ENCODE measurements at places on chromosomes 5 and 9. TPM values are rescaled to one million over a fixed set of nuclear protein-coding genes. Genes with fewer than 3 reads are reported as not detected.

- no peak for DNase-seq
Observed at GRCh38 chr5:95382801-95383200, 8.4 kb upstream of the FAM81B start.

DNA sequence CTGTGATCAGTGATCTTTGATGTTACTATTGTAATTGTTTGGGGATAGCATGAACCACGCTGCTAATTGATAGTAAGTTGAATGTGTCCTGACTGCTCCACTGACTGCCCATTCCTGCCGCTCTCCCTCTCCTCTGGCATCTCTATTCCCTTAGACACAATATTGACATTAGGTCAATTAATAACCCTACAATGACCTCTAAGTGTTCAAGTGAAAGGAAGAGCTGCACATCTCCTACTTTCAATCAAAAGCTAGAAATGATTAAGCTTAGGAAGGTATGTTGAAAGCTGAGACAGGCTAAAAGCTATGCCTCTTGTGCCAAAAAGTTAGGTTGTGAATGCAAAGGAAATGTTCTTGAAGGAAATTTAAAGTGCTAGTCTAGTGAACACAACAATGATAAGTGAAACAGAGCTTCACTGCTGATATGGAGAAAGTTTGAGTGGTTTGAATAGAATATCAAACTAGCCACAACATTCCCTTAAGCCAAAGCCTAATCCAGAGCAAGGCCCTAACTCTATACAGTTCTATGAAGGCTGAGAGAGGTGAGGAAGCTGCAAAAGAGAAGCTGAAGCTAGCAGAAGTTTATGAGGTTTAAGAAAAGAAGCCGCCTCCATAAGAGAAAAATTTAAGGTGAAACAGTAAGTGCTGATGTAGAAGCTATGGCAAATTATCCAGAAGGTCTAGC lies 12.9 kb downstream of the CLINT1 start:
- DNase-seq, result no peak

GRCh38 chr9:79325501-79325900 lies 246.3 kb upstream of the TLE4 start:
- DNase-seq, result no peak

GRCh38 chr9:88173378-88173999 lies 35.2 kb upstream of the SPATA31C2 start:
- DNase-seq, result peak; percentile 86

DNA sequence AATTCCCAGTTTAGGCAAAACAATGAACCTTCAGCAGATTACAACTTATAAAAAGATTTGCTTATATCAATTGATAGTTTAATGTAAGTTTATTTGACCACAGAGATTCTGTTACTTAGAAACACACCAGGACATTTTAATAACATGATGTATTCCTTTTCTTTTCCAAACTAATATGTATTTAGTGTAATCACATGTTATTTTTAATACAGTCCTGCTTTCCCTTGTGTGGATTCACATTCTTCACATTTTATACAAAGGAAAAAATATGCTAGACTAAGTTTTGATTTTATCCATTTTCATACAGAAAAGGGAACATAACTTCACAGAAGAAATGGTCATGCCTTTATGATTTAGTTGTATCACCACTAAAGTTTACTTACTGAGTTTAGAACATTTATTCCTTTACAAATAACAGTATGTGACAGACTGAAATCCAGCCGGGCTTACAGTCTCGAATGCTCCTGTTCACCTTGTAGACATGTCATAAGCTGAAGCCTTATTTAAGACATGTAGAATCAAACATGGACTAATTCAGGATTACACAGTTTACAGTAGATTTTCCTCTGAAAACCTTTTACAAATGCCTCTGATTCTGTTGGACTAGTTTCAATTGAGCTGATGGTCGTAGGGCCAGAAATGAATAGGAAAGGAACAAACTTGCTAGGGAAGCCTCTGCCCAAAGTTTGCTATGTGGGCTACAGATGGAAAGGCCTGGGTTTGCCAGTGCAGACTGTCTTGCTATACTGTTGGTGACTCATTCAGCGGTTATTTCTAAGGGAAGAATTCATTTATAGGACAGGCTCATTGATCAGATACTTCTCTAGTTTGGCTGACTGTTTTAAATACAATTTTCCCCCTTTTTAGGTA lies 6.6 kb upstream of the ASPN start:
- DNase-seq, result no peak

DNA sequence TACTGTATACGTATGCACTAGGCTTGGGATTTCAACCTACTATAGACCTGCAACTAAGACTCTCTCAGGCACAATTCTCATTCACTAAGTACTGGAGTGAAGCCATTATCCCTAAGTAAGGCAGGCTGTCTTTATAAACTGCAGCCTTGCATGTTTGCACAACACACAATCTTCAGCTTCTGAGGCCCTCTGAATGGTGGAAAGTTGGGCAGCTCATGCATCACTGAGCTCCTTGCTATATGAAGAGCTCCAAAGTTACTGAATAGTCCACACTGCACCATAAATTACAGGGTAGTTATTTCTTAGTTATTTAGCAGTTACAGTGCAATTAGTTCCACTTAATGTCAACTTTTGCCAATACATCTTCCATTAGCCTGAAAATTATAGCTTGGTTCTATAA lies 384.6 kb downstream of the BRINP1 start:
- no peak for DNase-seq

DNA sequence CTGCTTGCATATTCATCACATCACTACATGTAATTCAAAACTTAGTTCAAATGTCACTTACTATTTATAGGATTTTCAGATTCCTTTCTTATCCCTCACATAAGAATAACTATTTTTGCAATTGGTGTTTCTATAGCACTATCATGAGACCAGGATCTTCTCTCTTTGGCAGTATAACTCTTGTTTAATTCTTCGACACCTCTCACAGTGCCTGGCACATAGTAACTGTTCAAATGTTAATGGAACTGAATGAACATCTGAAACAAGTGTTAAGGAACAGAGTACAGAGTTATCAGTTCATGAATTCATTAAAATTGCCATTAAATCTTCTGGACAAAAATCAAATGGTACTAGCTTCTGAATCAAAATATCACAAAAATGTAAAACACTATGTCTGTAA lies 40.0 kb downstream of the FBXL17 start:
- DNase-seq, result no peak

DNA sequence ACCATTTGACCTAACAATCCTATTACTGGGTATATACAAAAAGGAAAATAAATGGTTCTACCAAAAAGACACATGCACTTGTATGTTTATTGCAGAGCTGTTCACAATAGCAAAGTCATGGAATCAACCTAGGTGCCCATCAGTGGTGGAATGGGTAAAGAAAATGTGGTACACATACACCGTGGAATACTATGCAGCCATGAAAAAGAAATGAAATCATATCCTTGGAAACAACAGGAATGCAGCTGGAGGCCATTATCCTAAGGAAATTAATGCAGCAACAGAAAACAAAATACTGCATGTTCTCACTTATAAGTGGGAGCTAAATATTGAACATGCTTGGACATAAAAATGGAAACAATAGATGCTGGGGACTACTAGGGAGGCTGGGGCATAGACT lies 534.1 kb upstream of the SGCD start:
- DNase-seq, result no peak

GRCh38 chr9:12777121-12778022 lies 2.6 kb downstream of the LURAP1L start:
- no peak for DNase-seq

GRCh38 chr9:91465420-91465819 lies 41.8 kb upstream of the NFIL3 start:
- no peak for DNase-seq

GRCh38 chr5:77086368-77086688 lies 757 bp downstream of the ZBED3 start:
- DNase-seq, result no peak

DNA sequence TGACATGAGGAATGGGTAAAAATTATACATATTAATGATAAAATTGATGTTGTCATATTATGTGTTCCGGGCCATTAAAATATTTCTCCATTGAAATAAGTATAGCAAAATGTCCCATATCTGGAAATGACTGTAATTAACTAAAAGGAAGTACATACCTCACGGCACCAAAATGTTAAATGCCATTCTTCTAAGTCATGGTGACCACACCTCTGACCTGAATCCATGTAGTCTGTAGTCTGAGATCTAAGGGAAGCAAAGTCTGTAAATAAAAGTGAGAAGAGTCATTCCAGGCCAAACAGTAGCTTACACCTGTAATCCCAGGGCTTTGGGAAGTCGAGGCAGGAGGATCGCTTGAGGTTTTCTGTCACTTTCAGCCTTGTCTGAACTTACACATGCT lies 8.7 kb upstream of the GDA start:
- no peak for DNase-seq

GRCh38 chr5:140221697-140222223 lies 46.8 kb downstream of the CYSTM1 start:
- DNase-seq, result no peak

DNA sequence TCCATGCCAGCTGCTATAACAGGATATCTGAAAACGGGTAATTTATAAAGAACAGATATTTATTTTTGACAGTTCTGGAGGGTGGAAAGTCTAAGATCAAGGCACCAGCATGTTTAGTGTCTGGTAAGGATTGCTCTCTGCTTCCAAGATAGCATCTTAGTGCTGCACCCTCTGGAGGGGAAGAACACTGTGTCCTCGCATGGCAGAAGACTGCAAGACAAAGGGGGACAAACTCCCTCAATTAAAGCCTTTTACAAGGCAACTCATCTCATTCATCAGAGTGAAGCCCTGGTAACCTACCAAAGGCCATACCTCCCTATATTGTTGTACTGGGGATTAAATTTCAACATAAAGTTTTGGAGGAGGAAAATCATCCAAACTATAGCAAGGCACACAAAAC lies 298.9 kb upstream of the EDIL3 start:
- DNase-seq, result no peak

GRCh38 chr5:139050432-139050831 lies 147.7 kb downstream of the SIL1 start:
- no peak for DNase-seq

DNA sequence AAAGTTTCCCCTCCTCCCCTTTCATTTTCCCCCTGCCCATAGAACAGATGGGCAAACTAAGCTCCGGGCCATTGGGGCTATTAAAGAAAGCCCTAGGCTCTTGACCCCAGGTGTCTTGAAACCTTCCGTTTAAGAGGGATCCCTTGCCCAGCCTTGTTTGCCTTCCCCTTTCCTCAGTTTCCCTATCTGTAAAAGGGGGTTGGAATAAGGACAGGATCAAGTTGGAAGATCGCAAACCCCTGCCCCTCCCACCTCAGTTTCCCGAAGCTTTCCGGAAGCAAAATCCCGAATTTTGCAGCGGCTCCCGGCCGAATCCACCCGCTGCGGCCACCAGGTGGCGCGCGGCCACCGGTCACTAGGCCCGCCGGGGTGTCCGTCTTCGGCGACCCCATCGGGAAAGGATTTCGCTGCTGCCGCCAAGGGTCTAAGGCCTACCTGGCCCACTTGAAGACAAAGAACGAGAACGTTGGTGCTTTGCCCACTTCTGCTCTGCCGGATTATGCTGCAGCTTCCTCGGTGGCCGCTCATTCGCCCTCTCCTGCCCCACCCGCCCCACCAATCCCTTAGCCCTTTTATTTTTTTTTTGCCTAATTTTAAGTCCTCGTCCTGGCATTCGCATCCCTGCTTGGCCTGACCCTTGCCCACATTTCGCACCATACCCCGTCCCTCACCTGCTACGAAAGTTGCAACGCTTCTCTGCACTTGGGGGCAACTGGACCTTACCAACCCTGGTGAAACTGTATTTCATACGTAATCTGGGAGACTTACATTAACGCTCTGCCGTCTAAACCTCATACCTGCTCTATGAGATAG lies 962 bp upstream of the NR6A1 start:
- peak; percentile 95 for DNase-seq

- DNase-seq, result no peak
Observed at GRCh38 chr9:69323861-69324260, 1.2 kb upstream of the ENTREP1 start.

GRCh38 chr5:39009280-39009679 lies 64.9 kb downstream of the RICTOR start:
- no peak for DNase-seq

GRCh38 chr9:99980598-99980997 lies 74.1 kb downstream of the STX17 start:
- DNase-seq, result no peak

GRCh38 chr9:127018935-127019334 lies 103.5 kb downstream of the ANGPTL2 start:
- no peak for DNase-seq

- no peak for DNase-seq
Observed at GRCh38 chr9:35273591-35273990, 111.8 kb downstream of the UNC13B start.

DNA sequence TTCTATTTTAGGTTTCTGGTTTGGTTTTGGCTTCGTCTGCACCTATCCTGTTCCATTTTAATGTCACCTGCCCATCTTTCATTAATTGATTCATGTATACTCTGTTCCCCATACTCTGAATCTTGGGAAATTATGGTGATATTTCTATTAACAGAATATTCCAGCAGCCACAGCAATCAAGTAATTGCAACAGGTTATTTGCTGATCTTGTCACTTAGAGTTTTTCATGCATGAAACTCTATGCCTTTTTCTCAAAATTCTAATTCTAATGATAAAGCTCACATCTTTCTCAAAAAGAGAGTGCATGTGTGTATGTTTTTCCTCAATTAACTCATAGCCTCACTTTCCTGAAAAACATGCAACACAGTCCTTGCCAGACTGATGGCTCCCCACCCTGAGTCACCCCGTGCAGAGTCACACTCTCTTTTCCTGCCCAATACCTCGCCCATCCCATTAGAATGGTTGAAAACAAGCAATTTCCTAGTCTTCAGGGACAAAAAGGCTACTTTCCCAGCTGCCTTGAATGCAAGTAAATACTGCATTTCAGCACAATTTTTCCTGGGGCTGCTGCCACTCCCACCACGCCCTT lies 15.6 kb downstream of the GFRA3 start:
- DNase-seq, result no peak

GRCh38 chr9:21141427-21141882 lies at the start of gene IFNW1:
Gene IFNW1 (minus strand): TSS chr9:21141832. CDS start chr9:21141570, 262 bp downstream.
- peak; percentile 58 for DNase-seq

DNA sequence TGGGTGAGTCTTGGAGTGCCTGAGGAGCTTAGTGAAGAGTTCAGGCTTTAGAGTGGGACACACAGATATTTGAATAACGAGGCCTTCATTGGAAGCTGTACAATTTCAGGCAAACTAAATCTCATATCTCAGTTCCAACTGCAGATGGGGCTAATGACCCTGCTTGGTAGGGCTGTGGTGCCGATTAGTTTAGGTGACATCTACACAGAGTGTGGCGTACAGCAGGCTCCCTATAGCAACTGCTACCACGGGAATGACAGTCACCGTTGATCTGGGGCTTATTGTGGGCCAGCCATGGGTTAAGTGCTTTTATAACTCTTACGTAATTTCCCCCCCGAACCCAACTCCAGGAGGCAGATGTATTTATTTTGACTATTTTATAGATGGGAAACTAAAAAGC lies 70.8 kb downstream of the FAT2 start:
- no peak for DNase-seq

- no peak for DNase-seq
Observed at GRCh38 chr5:21701317-21701716, 1151.8 kb downstream of the CDH12 start.

- DNase-seq, result no peak
Observed at GRCh38 chr5:86970361-86970760, 297.3 kb upstream of the RASA1 start.

Gene PTGES
- total RNA-seq, result 0.19 TPM

Gene ZDHHC11B
- 0.90 TPM for total RNA-seq

Gene MSX2
- total RNA-seq, result 16.6 TPM

Gene URM1
- 53.3 TPM for total RNA-seq

Gene NPR3
- 0.11 TPM for total RNA-seq

Gene PCDHGB7
- total RNA-seq, result 19.3 TPM

Gene ABCA2
- 30.0 TPM for total RNA-seq

Gene WDR38
- total RNA-seq, result not detected
